Astrocyte (in vitro differentiated cells and primary cell): ENCODE measurements at places on chromosomes 7 and 10. TPM values are rescaled to one million over a fixed set of nuclear protein-coding genes. Genes with fewer than 3 reads are reported as not detected.

GRCh38 chr7:155269766-155270585, 27.7 kb upstream of the INSIG1 start:
- no peaks in the 10 kb centered on the region for H3K4me1 ChIP-seq
- no peak for DNase-seq
- no peak overlapping the region for H3K4me3 ChIP-seq
- peak overlapping the region; percentile 27 for H3K27ac ChIP-seq
- no peaks in the 10 kb centered on the region for H3K36me3 ChIP-seq

DNA sequence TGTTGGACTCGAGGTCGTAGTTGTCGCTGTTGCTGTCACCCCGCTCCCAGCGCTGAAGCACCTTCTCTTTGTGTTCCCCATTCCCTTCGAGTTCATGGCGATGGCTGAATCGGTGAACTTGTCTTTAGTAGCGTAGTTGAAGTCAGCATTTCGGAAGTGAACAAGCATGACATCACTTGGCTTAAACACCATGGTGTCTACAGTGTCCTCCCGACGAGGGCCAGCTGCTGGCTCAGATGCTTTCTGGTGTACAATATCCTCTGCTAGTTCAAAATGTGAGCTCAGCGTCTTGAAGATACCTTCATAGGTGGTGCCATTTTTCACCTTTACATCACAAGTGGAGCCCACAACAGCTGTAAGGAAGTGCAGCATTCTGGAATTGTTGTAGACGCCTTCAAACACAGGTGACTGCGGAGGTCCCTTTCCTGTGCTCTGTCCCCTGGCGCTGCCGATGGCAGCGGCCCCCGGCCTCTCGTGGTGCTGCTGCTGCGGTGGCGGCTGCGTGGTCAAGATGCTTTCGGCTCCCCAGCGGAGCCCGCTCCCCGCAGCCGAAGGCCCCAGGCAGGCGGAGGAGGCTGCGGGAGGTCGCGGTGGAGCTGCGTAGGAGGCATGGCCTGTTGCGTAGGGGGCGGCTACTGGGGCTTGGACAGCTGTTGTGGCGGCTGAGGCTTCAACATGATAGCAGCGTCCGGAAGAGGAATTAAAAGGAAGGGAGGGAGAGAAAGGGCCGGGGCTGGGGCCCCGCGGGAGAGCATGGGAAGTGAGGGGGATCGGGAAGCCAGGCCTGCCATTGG, 59.3 kb downstream of the ANKMY2 start:
- H3K27ac ChIP-seq: no peak overlapping the region
- H3K36me3 ChIP-seq: no peaks in the 10 kb centered on the region
- no peaks in the 10 kb centered on the region for H3K4me1 ChIP-seq
- DNase-seq: no peak
- H3K27me3 ChIP-seq: no peaks in the 10 kb centered on the region

DNA sequence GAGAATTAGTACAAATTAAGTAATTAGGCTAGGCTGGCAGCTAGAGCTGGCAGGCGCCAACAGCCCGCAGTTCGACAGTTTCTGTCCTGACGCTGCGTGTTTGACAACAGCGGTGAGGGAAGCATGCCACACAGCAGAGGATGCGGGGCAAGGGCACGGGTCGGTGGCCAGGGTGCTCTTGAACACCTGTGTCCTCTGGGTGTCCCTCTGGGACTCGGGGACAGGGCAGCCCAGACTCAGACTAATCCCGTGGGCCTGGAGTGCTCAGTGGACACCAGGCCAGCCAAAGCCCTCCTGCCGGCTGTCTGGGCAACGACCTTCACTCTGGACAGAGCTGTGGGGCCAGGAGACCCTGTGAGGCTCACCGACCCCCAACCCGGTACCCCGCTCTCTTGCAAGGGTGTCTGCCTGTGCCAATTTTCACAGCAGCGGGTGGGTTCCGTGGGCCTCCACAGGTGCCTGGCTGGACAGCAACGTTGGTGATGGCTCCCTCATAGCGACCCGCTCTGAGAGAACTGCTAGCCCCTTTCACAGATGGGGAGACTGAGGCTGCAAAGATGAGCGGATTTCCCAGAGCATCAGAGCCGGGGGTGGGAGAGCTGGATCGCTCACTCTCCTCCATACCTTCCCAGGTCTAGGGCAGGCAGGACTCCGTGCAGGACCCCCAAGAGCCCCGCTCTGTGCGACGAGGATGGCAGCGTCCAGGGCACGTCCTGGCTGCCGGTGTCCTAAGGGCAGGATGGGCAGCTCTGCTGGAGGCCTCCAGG, 48.5 kb downstream of the FOXL3 start:
- H3K4me1 ChIP-seq: no peaks in the 10 kb centered on the region
- H3K27ac ChIP-seq: no peak overlapping the region
- no peak overlapping the region for H3K4me3 ChIP-seq
- no peak for DNase-seq
- H3K36me3 ChIP-seq: no peaks in the 10 kb centered on the region

GRCh38 chr7:157482517-157483087, 145.8 kb downstream of the DNAJB6 start:
- no peak overlapping the region for H3K27ac ChIP-seq
- no peak overlapping the region for H3K4me3 ChIP-seq
- no peaks in the 10 kb centered on the region for H3K36me3 ChIP-seq
- no peaks in the 10 kb centered on the region for H3K27me3 ChIP-seq

DNA sequence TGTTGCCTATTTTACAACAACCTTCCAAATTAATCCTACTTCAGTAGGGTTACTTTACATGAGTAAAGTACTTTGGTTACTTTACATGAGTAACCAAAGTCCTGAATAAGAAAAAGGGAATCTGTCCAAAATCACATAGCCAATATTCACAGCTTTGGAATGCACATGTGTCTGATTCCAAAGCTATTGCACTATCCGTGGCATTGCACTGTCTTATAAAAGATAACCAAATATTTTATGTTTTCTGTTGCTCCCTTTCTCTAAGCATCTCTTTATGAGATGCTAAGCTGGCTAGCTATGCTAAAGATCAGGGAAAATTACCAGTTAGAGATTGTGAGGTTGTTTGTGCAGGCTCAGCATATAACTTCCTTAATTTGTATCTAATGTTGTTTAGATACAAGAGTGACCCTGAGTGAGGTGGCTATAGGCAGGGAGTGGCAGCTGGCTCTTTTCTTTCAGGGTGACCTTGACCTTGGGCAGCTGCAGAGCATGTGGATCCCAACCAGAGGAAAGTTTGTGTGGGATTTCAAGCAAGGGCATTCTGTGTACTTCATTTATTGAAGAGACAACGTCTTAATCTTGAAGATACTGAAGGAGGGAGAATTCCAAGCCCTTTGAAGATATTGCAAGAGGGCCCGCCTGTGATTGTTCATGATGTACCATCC, 366.1 kb upstream of the ANKRD30A start:
- no peaks in the 10 kb centered on the region for H3K27me3 ChIP-seq
- H3K4me3 ChIP-seq: no peak overlapping the region
- peaks cover 6% of the 10 kb centered on the region for H3K4me1 ChIP-seq
- no peaks in the 10 kb centered on the region for H3K36me3 ChIP-seq

DNA sequence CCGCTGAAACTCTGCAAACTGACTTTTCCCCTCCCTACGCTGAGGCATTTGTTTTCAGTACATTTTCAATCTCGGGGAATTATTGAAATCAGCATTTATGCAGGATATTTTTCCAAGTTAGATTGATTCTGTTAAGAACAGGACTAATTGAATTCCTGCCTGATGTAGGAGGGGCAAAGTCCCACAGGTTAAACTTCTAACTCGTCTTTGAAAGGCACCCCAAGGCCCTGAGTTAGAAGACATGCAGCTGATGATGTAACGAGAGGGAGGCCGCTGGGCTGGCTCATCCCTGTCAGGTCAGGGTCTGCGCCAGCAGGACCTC, 253.1 kb downstream of the CELF2 start:
- H3K27ac ChIP-seq: no peak overlapping the region
- no peaks in the 10 kb centered on the region for H3K27me3 ChIP-seq
- H3K36me3 ChIP-seq: no peaks in the 10 kb centered on the region
- H3K4me3 ChIP-seq: no peak overlapping the region
- DNase-seq: no peak

DNA sequence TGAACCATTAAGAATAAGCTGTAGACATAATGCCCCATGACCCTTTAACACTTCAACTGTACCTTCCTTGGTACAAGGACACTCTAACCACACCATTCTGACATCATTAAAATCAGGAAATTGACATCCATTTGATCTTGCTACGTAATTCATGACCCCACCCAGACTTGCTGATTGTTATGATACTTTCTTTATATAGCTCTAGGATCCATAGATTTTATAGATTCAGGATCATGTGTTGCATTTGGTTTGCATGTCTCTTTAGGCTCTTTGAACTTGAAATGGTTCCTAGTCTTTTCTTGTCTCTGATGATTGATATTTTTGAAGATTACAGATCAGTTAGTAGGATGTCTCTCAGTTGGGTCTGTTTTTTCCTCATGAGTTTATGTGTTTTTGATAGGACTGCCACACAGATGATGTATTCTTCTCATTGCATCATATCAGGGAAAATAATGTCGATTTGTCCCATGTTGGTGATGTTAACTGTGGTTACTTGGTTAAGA, 13.5 kb downstream of the CCM2 start:
- no peak overlapping the region for H3K4me3 ChIP-seq
- no peak overlapping the region for H3K27ac ChIP-seq
- DNase-seq: no peak
- no peaks in the 10 kb centered on the region for H3K27me3 ChIP-seq

- H3K36me3 ChIP-seq: no peaks in the 10 kb centered on the region
- no peak for DNase-seq
- H3K27ac ChIP-seq: no peak overlapping the region
- H3K4me1 ChIP-seq: no peaks in the 10 kb centered on the region
Measured at GRCh38 chr10:44258019-44258418, 126.9 kb downstream of the CXCL12 start.

The AGAP6 gene
- 12.3 and 13.7 TPM in 2 replicates for total RNA-seq

GRCh38 chr7:2360796-2361195, 6.2 kb downstream of the EIF3B start:
- DNase-seq: peak; percentile 24
- no peaks in the 10 kb centered on the region for H3K27me3 ChIP-seq
- H3K4me1 ChIP-seq: peaks cover 9% of the 10 kb centered on the region
- peaks cover 46% of the 10 kb centered on the region for H3K36me3 ChIP-seq
- H3K27ac ChIP-seq: no peak overlapping the region

GRCh38 chr7:132882714-132883428, 199.0 kb downstream of the CHCHD3 start:
- H3K27ac ChIP-seq: no peak overlapping the region
- no peaks in the 10 kb centered on the region for H3K4me1 ChIP-seq
- no peak for DNase-seq
- H3K4me3 ChIP-seq: no peak overlapping the region
- H3K36me3 ChIP-seq: no peaks in the 10 kb centered on the region

The EBF3 gene
- total RNA-seq: 0.07 and 0.14 TPM in 2 replicates

DNA sequence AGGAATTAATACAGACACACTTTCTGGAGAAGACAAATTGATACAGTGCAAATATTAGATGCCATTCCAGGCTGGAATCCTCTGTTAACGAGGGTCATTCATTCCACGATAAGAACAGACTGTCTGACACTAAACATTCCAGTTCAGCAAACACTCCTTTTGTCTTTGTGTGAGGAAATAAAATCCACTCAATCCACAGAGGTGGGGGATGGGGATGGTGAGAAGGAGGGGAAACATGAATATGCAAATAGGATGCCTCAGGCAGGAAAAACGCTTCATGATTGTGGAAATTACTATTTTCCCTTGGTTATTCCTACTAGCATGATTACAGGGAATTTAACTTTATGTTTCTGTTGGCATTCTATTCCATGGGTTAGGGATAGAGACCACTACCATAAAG, 196.9 kb upstream of the CDCA7L start:
- no peaks in the 10 kb centered on the region for H3K27me3 ChIP-seq
- DNase-seq: no peak
- no peak overlapping the region for H3K4me3 ChIP-seq
- no peak overlapping the region for H3K27ac ChIP-seq

The PRSS2 gene
- not detected in 2 replicates for total RNA-seq

- no peak for DNase-seq
- no peak overlapping the region for H3K27ac ChIP-seq
- H3K36me3 ChIP-seq: no peaks in the 10 kb centered on the region
- H3K27me3 ChIP-seq: peaks cover 2% of the 10 kb centered on the region
Measured at GRCh38 chr7:83339907-83340306, 177.2 kb upstream of the PCLO start.

The MYH16 gene
- total RNA-seq: 0.11 and 0.24 TPM in 2 replicates

GRCh38 chr10:96719200-96719599, 1.1 kb downstream of the PIK3AP1 start:
- no peaks in the 10 kb centered on the region for H3K36me3 ChIP-seq
- peaks cover 18% of the 10 kb centered on the region for H3K27me3 ChIP-seq
- no peak overlapping the region for H3K4me3 ChIP-seq

The CHN2 gene
- total RNA-seq: 2.5 and 3.6 TPM in 2 replicates

The GPNMB gene
- total RNA-seq: 0.82 and 0.91 TPM in 2 replicates

- H3K4me3 ChIP-seq: no peak overlapping the region
Measured at GRCh38 chr10:103510046-103510685, 16.7 kb downstream of the NEURL1 start.

- H3K36me3 ChIP-seq: peaks cover 12% of the 10 kb centered on the region
- H3K4me1 ChIP-seq: peaks cover 10% of the 10 kb centered on the region
- no peak overlapping the region for H3K4me3 ChIP-seq
- no peak overlapping the region for H3K27ac ChIP-seq
Measured at GRCh38 chr7:23385140-23385539, 85.2 kb downstream of the IGF2BP3 start.

- no peaks in the 10 kb centered on the region for H3K27me3 ChIP-seq
- H3K36me3 ChIP-seq: no peaks in the 10 kb centered on the region
- no peak for DNase-seq
Measured at GRCh38 chr7:158424531-158424930, 163.1 kb downstream of the PTPRN2 start.

- H3K4me1 ChIP-seq: no peaks in the 10 kb centered on the region
- no peak overlapping the region for H3K4me3 ChIP-seq
- H3K27ac ChIP-seq: no peak overlapping the region
- no peak for DNase-seq
- H3K36me3 ChIP-seq: no peaks in the 10 kb centered on the region
Measured at GRCh38 chr7:80392229-80393169, 119.4 kb downstream of the GNAT3 start.

The LIPJ gene
- not detected in 2 replicates for total RNA-seq

DNA sequence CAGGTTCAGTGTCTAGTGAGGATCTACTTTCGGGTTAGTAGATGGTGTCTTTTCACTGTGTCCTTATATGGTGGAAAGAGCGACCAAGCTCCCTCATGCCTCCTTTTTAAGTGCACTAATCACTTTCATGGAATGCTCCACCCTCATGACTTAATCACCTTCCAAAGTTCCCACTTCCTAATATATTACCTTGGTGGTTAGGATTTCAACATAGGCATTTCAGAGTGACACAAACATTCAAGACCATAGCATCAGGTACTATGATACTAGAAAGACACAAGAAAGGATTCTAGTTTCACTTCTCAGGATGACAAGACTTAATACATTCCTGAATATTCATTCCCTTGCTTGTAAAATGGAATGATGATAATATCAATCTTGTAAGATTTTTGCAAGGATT, 119.1 kb upstream of the FAM3C start:
- no peak overlapping the region for H3K4me3 ChIP-seq
- no peak for DNase-seq
- no peaks in the 10 kb centered on the region for H3K27me3 ChIP-seq
- no peaks in the 10 kb centered on the region for H3K36me3 ChIP-seq

GRCh38 chr7:156470399-156471320, 169.9 kb upstream of the RNF32 start:
- peaks cover 13% of the 10 kb centered on the region for H3K4me1 ChIP-seq
- DNase-seq: no peak
- no peak overlapping the region for H3K27ac ChIP-seq
- H3K27me3 ChIP-seq: no peaks in the 10 kb centered on the region

The LGI1 gene
- 0.41 and 2.0 TPM in 2 replicates for total RNA-seq
